ENCODE measurements at places on chromosomes 12 and 14.
A peak's percentile ranks its signal among the peaks of the same experiment; 100 is the strongest.

DNA sequence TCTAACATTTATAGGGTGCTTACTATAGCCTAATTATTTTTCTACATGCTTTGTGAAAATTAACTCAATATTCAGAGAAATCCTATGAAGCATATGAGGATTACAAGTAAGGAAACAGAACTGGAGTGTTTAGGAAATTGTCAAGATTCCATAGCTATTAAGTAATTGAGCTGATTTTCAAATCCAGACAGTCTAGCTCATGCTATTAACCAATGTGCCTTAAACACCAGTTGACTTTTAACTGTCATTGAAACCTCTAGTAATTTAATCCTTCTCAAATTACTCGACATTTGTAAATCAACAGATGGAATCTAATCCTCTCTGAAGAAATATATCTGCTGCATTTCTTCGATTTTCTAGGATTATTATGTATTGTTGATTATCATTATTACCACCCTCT lies 488.9 kb downstream of the MDGA2 start:
- DNase-seq = no peak

GRCh38 chr12:536751-537245 lies 77.1 kb downstream of the B4GALNT3 start:
- DNase-seq = no peak

DNA sequence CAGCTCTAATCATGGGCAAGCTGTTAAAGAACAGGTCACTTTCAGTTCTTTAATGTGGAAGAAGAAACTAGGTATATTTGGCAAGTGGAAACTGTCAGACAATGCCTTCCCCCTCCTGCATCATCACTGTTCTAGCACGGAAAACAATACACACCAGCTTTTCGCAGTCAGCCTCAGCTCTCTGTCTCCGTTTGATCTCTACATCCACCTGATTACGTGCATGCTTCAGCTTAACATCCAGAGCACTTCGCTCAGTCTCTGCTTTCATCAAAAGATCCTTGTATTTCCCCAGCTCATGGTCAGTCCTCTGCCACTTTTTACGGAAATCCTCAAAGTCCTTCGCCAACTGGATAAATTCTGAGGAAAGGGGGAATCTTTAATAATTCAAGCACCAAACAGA lies 19.0 kb downstream of the RACGAP1 start:
- no peak for DNase-seq

DNA sequence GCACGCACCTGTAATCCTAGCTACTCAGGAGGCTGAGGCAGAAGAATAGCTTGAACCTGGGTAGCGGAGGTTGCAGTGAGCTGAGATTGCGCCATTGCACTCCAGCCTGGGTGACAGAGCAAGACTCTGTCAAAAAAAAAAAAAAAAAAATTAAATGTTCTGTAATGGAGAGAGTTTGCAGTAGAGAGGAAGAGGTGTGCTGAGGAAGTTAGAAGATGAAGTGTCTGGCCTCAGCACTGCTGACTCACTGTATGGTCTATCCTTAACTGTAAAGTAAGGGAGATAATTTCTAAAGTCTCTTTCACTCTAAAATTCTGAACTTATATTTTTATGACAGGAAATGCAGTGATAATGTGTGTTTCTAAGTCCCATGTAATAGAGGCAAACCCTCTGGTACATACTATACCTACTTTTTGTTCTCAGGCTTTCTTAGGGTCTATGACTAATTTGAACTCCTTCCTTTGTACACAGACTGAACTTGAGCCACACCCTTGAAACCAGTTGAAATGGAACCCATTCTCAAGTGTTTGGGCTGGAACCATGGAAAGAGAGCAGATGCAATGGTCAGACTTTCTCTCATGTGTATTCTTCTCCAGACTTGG lies 278.1 kb upstream of the FAR2 start:
- DNase-seq = no peak

- no peak for DNase-seq
Measured at GRCh38 chr14:101224356-101225156, 321.0 kb upstream of the RTL1 start.

GRCh38 chr12:114343585-114344302 lies 62.2 kb downstream of the TBX5 start:
- DNase-seq = no peak

- DNase-seq = no peak
Measured at GRCh38 chr14:97697772-97698171, 900.6 kb downstream of the VRK1 start.

DNA sequence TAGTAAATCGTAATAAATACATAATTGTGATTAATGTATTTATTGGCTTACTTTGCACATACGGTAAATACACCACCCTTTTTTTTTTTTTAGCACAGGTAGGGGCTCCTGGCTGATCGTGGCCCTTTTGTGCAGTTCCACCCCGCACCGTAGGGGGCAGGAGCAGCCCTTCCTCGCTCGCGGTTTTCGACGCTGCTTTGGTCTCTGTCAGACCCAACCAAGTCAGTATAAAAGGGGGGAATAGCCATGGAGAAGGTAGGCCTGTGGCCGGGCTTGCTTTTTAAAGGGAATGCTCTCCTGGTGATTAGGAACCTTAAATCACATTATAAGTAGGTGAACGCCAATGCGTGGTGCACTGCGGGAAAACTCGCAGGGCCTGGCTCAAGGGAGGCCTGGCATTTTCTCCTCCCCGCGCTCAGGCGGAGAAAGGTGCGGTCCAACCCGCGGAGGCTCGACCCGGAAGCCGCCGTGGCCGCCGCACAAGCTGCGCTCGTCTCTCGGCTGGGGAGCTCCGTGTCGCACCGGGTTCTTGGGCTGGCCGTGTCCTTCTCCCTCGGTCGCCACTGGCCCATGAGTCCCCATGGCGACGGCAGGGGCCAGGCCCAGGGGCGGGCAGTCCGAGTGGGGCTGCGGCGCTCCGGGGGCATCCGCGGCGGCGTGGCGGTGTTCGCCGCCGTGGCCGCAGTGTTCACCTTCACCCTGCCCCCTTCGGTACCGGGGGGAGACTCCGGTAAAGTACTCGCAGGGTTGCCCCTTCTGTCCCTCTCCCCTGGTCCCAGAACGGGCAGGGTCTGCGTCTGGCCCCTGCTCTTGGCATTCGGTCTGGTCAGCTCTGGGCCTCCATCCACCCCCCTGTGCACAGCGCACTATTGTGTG lies at the start of gene TMEM260:
Gene TMEM260 (plus strand): TSS at position 454 of the 876 bp plus-strand sequence. CDS start 117 bp downstream, at position 571.
- peak; percentile 80 for DNase-seq

- DNase-seq = no peak
Measured at GRCh38 chr14:94303111-94303510, 10.0 kb upstream of the SERPINA10 start.
